GM23338 (cell line): ENCODE measurements at places on chromosomes 6 and 20. TPM values are rescaled to one million over a fixed set of nuclear protein-coding genes. Genes with fewer than 3 reads are reported as not detected.

Gene CST4
- not detected in 2 replicates for polyA plus RNA-seq

GRCh38 chr6:158816803-158817727 lies 2.1 kb downstream of the EZR start:
- H3K4me3 ChIP-seq: peak overlapping the region; percentile 91
- peaks cover 45% of the 10 kb centered on the region for H3K4me1 ChIP-seq
- peak overlapping the region; percentile 75 for H3K27ac ChIP-seq
- peak; percentile 53 for DNase-seq
- peaks cover 11% of the 10 kb centered on the region for H3K27me3 ChIP-seq

Gene PPP1R3G
- polyA plus RNA-seq: 0.05 and 0.13 TPM in 2 replicates

- no peak for DNase-seq
- H3K36me3 ChIP-seq: no peaks in the 10 kb centered on the region
- H3K27ac ChIP-seq: no peak overlapping the region
- H3K27me3 ChIP-seq: no peaks in the 10 kb centered on the region
- H3K4me3 ChIP-seq: no peak overlapping the region
Observed at GRCh38 chr6:165487347-165487746, 175.7 kb downstream of the PDE10A start.

GRCh38 chr20:41057999-41058673 lies 29.5 kb downstream of the TOP1 start:
- H3K4me3 ChIP-seq: no peak overlapping the region
- peaks cover 30% of the 10 kb centered on the region for H3K4me1 ChIP-seq
- no peak for DNase-seq

Gene BMP6
- 0.56 and 0.84 TPM in 2 replicates for polyA plus RNA-seq

- H3K27me3 ChIP-seq: no peaks in the 10 kb centered on the region
- no peak for DNase-seq
- H3K27ac ChIP-seq: no peak overlapping the region
- no peak overlapping the region for H3K4me3 ChIP-seq
- no peaks in the 10 kb centered on the region for H3K36me3 ChIP-seq
Observed at GRCh38 chr6:10972196-10972595, 71.9 kb downstream of the ELOVL2 start.

Gene AGPAT4
- 7.0 and 8.9 TPM in 2 replicates for polyA plus RNA-seq

Gene PTCRA
- 0.30 TPM in 1 of 2 replicates, not detected in the other for polyA plus RNA-seq

- H3K4me3 ChIP-seq: no peak overlapping the region
- no peak for DNase-seq
- H3K36me3 ChIP-seq: no peaks in the 10 kb centered on the region
- peaks cover 3% of the 10 kb centered on the region; the same call in 1 of the 2 replicates for H3K4me1 ChIP-seq
- H3K27me3 ChIP-seq: no peaks in the 10 kb centered on the region
- H3K27ac ChIP-seq: no peak overlapping the region
Observed at GRCh38 chr6:142679907-142680700, 264.9 kb downstream of the HIVEP2 start.
